ENCODE measurements at places on chromosomes 7 and 10.

GRCh38 chr10:63268149-63268797 is 135.1 kb downstream of the NRBF2 start:
- DNase-seq, result no peak

DNA sequence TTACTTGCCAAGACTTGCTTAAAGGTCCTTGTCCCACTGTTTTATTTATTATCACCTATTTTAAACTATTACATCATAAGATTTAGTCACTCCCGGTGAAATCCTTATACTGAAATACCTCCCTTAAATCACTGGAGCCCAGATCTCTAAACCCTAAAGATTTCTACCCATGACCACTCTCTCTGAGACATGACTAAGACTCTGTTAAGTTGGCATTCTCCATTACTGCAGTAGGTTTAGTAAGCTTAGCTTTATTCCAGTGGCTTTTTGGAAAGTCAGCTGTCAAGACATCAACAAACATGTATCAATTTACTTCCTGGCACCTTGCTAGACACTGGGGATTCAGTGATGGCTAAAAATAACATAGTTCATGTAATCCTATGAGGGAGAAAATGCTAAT is 874.2 kb downstream of the KCNMA1 start:
- DNase-seq, result no peak

GRCh38 chr7:137933270-137934017 is 68.4 kb downstream of the CREB3L2 start:
- DNase-seq, result no peak

- no peak for DNase-seq
Observed at GRCh38 chr10:48194830-48195229, 79.7 kb downstream of the FRMPD2 start.

DNA sequence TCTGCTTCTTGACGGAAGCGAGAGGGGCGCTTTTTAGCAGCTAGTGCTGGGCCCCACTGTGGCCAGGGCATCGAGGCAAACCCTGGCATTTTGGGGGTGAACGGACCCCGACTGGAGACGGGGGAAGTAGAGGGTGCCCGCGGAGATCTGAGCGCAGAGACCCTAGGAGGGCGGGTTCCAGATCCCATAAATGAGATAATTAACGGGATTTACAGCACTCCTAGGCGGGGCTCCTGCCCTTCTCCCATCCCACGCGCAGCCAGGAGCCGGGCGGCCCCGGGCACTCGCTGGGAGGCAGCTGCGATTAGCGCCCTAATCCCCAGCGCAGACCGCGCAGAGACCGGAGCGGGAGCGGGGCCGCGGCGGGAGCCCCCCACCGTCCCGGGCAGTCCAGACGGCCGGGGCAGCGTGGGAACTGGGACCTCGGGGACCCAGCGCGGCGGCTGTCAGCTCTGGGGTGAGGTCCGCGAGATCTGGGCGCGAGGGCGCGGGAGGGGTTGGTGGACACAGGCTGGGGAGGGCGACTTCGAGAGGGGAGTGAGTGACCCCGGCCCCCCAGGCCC is 735 bp downstream of the JCAD start:
- no peak for DNase-seq

Data from naive B cell (primary cell).